ENCODE measurements at places on chromosomes 12 and 14. TPM values are rescaled to one million over a fixed set of nuclear protein-coding genes. Genes with fewer than 3 reads are reported as not detected.

The SPIC gene
- total RNA-seq = not detected

GRCh38 chr14:101196795-101197590 lies 293.5 kb upstream of the RTL1 start:
- DNase-seq = no peak

GRCh38 chr14:87184180-87184579 lies 808.8 kb downstream of the GALC start:
- DNase-seq = no peak

GRCh38 chr14:102279688-102280348 lies 25.1 kb downstream of the MOK start:
- no peak for DNase-seq
